ENCODE measurements at places on chromosomes 11 and 22. TPM values are rescaled to one million over a fixed set of nuclear protein-coding genes. Genes with fewer than 3 reads are reported as not detected.

Gene KCNQ1OT1
- 0.57 TPM for total RNA-seq

Gene ACR
- 0.40 TPM for total RNA-seq

Gene CDC45
- not detected for total RNA-seq

Gene OR2AG2
- not detected for total RNA-seq

Gene SCUBE1
- 1.1 TPM for total RNA-seq

Gene DEPDC5
- total RNA-seq, result 11.8 TPM

Gene NXF1
- 36.7 TPM for total RNA-seq

Gene RASGRP2
- total RNA-seq, result 30.8 TPM

Measured in cardiac septum (tissue), 1 donor.